Effector CD8-positive, alpha-beta T cell (primary cell): ENCODE measurements at places on chromosomes 5 and 9.

- no peak for DNase-seq
Observed at GRCh38 chr5:107958861-107959260, 288.1 kb upstream of the EFNA5 start.

GRCh38 chr5:111584651-111585050, 72.3 kb upstream of the STARD4 start:
- DNase-seq = no peak

- DNase-seq = no peak
Observed at GRCh38 chr5:135069016-135069770, 35.2 kb upstream of the PITX1 start.

GRCh38 chr5:134468921-134469400, 56.5 kb upstream of the JADE2 start:
- DNase-seq = no peak

GRCh38 chr5:76290321-76290757, 112.7 kb upstream of the IQGAP2 start:
- DNase-seq = no peak

GRCh38 chr5:65722575-65723403, 784 bp downstream of the NLN start:
- DNase-seq = no peak
